ENCODE measurements at places on chromosomes 7 and 10.

- no peak for DNase-seq
Measured at GRCh38 chr7:155477476-155477875, 19.5 kb downstream of the EN2 start.

GRCh38 chr7:150675714-150676113 is 9.8 kb upstream of the GIMAP2 start:
- no peak for DNase-seq

GRCh38 chr10:1661859-1662437 is 75.4 kb downstream of the ADARB2 start:
- DNase-seq, result no peak

GRCh38 chr7:142835487-142835886 is 19.4 kb upstream of the EPHB6 start:
- DNase-seq, result no peak

DNA sequence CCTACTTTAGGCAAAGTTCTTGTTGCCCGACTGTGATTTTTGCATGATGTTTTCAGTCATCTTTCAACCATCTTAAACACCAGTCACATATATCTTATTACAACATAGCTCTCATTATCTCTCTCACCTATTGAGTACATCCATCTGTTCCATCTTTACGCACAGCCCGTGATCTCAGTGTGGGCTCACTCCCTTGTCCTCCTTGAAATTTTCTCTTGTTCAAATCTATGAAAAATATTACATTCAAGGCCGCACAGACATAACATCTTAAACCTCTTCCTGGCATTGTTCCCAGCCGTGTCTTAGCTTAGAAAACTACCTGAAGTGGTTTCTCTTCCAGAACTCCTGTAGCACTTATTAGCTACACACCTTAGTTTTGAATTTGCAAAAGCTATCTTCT is 32.6 kb downstream of the NET1 start:
- no peak for DNase-seq

DNA sequence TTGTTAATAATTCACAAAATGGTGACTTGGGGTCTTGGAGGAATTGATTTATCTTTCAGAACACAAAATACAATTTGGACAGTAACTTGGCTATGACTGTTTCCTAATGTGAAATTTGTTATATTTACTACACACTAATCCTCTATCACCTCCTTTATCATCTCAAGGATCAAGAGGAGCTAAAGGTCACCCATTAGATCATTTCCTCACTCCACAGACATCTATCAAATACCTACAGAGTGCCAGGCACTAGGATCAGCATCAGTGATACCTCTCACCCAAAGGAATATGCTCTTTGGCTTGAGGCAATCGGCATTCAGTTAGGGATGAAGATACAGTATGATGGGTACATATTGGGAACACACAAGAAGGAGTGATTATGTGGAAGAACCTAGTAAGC is 132.1 kb downstream of the INHBA start:
- DNase-seq, result no peak

GRCh38 chr10:131843881-131844284 is 56.9 kb upstream of the PPP2R2D start:
- DNase-seq, result no peak

GRCh38 chr7:158414486-158414961 is 173.1 kb downstream of the PTPRN2 start:
- peak; percentile 90 for DNase-seq

DNA sequence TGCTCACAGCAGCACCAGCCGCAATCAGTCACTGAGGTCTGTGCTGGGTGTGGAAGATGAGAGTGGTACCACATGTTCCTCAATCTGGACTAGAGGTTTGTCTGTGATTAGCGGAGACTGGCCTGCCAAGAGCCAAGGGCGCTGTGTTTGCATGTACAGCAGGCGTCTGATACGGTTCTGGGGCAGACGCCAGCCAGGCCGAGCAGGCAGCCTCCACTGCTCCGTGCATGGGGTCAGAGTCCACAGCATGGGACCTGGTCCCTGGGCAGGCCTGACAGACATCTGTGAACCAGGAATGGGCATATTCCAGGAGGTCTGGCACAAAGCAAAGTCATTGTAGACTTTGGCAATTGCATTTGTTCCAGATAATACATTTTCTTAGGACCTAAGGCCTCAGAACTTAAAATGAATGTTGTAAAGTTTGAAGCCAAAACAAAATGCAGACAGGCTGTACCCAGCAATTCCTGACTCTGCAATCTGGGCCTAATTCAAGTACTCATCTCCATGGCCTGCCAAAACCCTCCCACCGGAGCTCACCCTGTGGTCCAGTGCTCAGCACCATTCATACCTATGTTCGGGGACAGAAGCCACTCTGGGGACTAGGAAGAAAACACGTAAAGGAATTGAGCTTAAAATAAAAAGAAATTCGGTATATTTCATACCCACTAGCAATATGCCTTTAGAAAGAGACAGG is 50.0 kb upstream of the FAM20C start:
- DNase-seq, result no peak

DNA sequence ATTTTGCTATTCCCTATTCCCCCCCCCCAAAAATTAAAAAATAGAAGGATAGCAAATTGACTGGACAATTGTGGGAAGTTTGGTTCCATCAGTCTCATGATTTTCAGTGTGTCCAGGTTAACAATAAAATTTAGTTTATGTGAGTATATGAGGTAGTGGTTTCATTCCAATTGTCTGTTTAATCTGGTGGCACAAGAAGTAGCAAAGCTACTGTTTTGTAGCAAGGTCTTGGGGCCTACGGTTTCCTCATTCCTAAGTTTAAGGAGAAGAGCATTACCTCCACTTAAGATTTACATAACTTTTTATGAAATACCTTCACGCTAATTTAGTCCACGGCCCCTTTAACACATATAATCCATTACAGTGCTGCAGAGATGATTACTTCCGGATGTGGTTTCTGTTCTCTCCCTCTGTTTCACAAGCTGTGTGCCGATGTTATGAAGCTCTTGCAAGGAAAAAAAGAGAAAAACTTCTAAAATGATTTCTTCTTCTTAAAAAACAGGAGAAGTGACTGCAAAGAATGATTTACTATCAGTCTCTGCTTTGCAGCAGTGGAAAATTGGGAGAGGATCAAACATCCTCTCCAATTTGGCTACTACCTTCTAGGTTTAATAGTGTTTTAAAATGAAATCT is 32.7 kb upstream of the NPVF start:
- no peak for DNase-seq

- DNase-seq, result no peak
Measured at GRCh38 chr10:87503886-87504285, 807 bp upstream of the MINPP1 start.

DNA sequence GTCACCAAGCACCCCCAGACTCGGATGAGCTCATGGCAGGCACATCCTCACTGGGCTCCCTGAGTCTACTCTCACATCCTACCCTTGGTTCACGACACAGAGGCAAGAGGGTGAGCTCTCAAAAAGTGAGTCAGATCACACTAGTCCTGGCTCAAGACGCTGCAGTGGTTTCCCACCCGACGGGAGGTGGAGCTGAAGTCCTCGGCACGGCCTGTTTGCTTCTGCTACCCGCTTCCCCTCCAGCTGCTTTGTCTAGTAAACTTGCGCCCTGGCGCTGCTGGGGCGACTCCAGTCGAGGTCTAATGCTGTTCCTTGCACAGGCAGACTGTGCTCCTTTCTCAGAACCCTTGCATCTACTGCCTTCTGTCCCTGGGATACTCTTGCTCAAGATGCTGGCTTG is 13.5 kb upstream of the SFMBT2 start:
- peak; percentile 39 for DNase-seq

GRCh38 chr10:61992671-61993668 is 91.5 kb downstream of the ARID5B start:
- no peak for DNase-seq

GRCh38 chr7:32524631-32525030 is 29.3 kb downstream of the AVL9 start:
- DNase-seq, result no peak

- no peak for DNase-seq
Measured at GRCh38 chr10:45555795-45556194, 116.8 kb downstream of the ZFAND4 start.

DNA sequence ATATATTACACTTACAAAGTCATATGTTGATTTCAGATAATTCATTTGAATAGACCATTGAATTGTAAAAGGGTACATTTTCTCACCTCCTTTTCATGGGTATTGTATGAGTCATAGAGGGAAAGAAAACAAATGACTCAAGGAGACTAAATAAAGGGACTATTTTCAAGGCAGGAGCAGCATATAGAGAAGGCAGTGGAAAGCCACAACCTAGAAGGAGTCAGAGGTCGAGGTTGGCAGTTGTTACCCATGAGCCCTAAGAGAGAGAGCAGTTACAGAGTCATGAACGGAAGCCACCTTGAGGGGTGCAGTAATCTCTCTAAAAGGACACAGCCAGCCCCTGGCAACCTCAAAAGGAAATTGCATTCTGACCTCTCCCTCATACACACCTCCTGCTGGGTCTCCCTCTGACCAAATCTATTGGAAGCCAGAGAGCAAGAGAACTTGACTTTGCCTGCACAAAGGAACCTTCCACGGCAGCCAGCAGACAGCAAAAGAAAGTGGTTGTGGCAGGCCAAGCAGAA is 137.9 kb downstream of the GRM8 start:
- no peak for DNase-seq

DNA sequence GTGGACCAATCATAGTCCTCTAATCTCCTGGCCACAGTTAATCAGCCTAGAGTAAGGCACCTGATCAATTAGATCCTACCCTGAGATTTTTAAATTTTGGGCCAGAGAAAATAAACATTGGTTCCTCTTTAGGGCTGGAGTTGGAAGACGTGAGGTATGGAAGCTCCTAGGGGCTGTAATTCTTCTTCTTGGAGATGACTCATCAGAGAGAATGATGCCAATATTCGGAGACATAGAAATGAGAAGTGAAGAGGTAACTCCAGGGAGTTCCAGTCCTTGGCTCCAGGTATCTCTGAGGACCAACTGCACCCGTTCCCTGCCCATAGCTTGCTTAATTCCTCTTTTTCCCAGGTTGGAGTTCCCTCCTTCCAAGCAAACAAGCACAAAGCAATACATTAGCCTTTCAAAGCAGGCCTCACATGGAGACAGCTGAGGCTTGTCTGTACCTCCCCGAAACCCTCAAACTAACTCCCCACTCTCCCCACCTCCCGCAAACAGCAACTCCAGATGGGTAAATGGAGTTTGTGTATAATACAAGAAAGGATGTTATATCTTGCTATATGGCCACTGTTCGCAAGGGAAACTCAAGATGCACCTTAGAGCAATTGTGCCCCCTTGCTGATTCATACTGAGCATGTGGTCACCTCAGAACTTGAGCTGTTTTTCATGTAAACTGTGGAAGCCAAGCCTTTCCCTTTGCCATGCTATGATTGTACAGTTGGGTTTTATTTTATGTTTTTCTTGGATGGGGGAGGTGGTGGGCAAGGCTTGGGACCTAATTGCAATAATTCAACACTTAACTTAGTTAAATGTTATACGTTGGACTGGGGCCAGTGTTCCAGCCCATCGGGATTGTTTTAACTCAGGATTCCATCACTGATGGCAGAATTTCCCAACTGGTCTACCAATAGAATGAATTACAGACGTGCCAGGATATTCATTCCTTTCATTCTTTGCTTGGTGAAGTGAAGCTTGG is 29.3 kb downstream of the PIK3AP1 start:
- DNase-seq, result no peak

GRCh38 chr7:75711076-75711475 is 27.7 kb downstream of the HIP1 start:
- DNase-seq, result no peak

GRCh38 chr10:102650655-102651454 is 6.6 kb downstream of the TRIM8 start:
- DNase-seq, result no peak

DNA sequence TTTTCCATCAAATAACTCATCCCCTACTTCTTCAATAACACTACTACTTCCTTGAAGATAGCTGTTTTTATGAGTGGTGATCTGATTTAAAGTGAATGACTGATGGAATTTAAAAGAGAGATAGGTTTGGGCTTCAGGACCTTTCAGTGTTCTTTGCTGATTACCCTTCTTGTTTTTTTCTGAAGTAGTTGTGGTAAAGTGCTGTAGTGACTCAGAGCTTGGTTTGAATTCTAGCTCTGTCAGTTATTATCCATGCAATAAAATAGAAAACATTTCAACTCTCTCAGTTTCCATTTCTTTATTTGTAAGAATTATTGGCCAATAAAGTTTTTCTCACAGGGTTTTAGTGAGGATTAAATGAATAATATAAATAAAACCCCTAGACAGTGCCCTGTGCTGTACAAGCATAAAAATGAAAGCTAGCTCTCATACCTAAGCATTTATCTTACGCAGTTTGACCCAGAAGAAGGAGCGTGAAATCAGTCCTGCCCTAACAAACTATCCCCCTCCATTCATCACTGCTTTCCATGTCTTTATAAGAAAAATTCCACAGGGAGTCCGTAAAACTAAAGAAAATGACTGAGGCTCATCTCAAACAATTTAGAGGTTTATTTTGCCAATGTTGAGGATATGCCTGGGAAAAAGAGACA is 25.1 kb upstream of the AKAP9 start:
- DNase-seq, result no peak

GRCh38 chr7:70215491-70215890 is 617.2 kb downstream of the AUTS2 start:
- no peak for DNase-seq

GRCh38 chr10:60778971-60779796 is 906 bp downstream of the CDK1 start:
- no peak for DNase-seq

DNA sequence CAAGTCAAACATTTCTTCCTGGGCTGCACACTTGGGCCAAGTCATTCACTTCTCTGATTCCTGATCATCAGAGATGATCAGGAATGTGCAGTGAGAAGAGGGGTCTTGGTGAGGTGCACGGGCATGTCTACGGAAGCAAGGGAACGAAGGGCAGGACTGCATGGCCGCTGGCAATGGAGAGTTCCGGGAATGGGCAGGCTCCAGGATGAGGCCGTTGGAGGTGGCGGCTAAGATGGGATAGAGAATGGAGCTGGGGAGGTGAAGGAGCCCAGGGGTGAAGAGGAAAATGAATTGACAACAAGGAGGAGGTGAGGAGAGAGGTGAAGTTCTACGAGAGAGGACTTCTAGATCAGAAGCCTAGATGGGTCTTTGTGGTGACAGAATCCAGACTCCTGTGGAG is 260.0 kb downstream of the GRID1 start:
- no peak for DNase-seq

DNA sequence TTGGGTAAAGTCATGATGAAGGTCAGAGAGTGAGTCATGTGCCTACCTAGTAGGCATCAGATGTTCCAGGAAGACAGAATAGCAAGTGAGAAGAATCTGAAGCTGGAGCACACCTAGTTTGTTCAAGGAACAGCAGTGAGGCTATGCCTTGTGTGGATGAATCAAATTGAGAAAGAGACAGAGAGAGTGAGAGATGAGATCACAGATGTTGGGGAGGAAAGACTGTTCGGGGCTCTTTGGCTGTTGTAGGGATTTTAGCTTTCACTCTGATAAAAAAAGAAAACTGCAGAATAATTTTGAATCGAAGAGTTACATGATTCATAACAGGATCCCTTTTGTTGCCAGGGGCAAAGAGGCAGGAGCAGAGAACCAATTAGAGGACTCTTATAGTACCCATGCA is 6.3 kb downstream of the LIPF start:
- no peak for DNase-seq

DNA sequence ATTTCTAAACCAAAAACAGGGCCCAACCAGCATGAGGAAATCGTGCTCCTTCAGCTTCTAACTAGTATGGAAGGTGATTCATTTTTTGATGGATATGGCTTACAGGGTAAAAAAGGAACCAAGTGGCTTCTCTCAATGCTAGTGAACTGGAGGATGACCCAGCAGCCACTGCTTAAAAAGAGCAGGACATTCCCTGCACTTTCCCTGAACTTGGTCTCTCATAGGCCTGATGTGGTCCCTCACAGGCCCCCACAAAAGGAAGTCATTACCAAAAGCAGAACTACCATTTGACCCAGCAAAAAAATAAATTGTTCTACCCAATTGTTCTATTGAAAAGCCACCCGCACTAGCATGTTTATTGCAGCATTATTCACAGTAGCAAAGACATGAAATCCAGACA is 188.8 kb downstream of the CALN1 start:
- DNase-seq, result no peak
